ENCODE measurements at places on chromosomes 5 and 9.

DNA sequence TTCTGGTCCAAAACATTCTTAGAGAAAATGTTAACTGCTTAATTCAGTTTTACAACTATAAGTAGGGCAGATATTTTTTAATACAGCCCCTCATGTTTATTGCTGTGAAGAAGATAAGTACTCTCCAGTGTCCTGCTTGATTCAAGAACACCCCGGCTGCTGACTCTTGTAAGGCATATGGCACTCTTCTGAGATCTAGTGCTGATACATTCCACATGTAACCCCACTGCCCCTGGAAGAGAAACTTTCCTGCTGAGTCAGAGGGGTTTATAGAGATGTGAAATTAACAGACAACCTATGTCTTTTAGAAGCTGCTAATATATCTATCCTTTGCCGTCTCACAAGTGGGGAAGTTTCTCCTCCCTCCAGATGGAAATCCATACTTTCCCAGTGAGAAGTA lies 1.0 kb upstream of the MINAR2 start:
- DNase-seq, result no peak

DNA sequence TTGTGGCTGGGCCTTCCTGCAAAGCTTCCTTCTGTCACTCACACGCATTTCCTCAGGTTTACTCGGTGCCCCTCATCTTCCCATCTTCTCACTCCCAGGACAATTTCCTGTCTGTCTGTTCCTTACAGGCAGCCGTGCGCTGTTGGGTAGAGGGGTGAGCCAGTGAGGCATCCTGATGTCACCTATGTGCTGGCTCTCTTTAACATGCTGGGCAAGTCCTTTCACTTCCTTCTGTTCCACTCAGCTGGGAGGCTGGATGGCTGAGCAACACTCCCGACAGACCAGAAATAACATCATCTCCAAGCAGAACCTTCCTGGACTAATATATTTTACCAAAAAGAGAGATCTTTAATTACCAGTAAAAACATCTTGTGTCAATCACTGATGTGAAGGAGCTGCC lies 103.0 kb downstream of the HSD17B3 start:
- no peak for DNase-seq

GRCh38 chr9:95516221-95516733 lies 494 bp downstream of the PTCH1 start:
- no peak for DNase-seq

DNA sequence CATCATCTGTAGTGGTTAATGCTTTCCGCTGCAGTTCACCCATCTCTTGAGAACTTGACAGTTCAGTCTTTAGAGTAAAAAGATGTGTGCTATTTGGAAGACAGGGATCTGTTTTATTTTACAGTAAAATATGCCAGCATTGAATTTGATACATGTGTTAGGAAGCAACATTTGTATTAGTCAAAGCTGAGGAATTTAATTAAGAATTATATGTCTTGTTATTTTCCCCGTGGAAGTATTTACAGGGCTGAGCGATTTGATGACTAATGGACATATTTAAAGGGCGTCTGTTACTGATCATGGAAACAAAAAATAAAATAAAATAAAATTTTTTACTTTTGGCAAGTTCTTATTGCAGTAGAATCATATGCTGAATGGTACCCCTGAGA lies 101.3 kb downstream of the PAM start:
- DNase-seq, result no peak

- no peak for DNase-seq
These were observed 123.0 kb upstream of the GNA14 start for GRCh38 chr9:77771171-77771570.

Measured in ovary (tissue), 10 donors.